MCF 10A (cell line): ENCODE measurements at places on chromosomes 13 and 19.
A peak's percentile ranks its signal among the peaks of the same experiment; 100 is the strongest.

- peak; percentile 63 for DNase-seq
Observed at GRCh38 chr19:41205995-41206394, 13.0 kb downstream of the CYP2S1 start.

DNA sequence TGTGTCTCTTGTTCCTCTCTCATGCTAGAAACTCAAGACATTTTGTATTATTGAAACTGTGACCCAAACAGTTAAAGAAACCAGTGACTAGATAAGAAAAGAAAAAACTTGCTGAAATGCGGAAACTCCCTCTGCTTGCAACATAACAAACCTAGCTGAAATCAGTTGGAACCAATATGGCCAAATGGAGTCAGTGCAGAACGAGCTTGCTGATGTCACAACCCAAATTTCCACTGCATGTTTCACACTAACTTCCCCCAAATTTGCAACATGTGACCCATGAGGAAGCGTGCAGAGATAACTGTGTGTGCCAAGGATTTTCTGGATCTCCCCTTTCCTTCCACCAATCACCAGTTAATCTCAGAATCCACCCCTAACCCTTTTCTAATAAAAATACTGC lies 208.0 kb downstream of the DLEU7 start:
- DNase-seq, result no peak

DNA sequence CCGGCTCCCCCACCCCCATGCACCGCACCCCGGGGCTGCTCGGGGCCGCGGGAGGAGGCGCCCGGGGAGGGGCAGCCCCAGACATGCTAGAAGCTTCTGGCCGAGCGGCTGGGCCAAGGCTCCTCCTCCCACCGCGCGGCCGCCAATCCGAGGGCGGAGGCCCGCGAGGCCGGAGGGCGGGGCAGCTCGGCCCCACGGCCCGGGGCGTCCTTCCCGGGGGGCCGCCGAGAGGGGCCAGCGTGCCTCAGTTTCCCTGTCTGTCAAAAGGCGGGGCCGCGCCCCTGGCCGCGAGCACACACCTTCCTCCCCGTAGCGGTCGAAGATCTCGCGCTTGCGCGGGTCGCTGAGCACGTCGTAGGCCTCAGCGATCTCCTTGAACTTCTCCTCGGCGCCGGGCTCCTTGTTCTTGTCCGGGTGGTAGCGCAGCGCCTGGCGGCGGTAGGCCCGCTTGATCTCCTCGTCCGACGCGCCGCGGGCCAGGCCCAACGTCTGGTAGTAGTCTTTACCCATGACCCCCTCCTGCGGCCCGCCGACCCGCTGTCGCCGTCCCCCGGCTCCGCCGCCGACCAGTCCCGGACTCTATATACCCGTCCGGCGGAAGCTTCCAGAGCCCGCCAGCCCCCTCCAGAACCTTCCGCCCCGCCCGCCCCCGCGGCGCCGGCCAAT lies at the start of gene DNAJB1:
Gene DNAJB1 (minus strand): TSS at position 558 of the 666 bp plus-strand sequence. CDS start 48 bp downstream, at position 510.
- DNase-seq, result peak; percentile 85

GRCh38 chr13:112986946-112987681 lies 18.1 kb downstream of the MCF2L start:
- no peak for DNase-seq

GRCh38 chr13:34822650-34823049 lies 119.4 kb upstream of the NBEA start:
- DNase-seq, result no peak

DNA sequence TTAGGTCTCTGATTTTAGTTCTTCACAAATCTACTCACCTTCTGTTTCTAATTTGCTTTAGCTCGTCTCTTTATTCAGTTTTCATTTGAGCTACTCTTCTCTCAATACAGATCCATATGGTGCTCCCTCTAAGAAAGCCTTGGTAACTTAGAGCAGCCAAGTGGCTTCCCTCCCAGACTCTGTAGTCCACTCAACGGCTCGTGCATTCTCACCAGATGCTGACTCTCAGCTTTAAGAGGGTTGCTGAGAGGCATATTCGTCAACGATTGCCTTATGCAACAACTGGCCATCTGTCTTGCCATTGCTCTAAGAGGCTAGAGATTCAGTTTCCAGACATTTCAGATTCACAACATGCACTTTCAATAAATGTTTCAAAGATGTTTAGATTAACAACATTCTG lies 785.8 kb upstream of the SLC10A2 start:
- no peak for DNase-seq

DNA sequence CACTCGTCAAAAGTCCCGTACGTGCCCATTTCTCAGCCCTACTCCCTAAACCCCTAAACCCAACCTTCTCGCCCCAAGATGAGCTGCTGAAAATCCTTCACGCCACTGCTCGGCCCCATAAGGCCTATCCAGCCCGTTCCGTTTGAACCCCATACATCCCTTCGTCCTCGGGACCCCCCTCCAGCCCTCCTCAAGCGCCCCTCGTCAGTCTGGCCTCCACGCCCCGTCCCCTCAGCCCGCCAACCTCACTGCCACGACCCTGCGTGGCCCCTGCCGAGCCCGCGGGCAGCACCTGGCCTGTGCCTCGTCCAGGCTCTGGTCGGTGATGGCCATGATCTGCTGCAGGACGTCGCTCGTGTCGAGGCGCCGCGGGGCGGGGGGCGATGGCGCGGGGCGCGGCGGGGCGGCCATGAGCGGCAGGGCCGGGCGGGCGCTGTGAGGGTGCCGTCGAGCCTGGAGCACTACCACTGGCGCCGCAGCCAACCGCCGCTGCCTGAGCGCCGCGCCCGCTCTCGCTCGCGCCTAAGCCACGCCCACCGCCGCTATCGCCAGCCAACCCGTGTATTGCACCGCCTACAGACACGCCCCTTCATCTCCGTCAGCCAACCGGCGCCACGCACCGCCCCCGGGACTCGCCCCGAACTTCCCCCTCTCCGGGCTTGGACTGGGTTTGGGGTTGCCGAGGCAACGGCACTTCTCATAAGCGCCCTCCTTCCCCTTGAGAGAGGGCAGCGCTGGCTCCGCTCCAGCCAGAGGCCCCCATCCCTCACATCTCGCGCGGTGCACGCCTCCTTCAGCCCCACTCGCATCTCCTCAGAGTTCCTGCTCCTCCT lies at the start of gene PBX4:
Gene PBX4 (minus strand): TSS at position 469 of the 833 bp plus-strand sequence. CDS start 58 bp downstream, at position 411.
- DNase-seq, result peak; percentile 86

DNA sequence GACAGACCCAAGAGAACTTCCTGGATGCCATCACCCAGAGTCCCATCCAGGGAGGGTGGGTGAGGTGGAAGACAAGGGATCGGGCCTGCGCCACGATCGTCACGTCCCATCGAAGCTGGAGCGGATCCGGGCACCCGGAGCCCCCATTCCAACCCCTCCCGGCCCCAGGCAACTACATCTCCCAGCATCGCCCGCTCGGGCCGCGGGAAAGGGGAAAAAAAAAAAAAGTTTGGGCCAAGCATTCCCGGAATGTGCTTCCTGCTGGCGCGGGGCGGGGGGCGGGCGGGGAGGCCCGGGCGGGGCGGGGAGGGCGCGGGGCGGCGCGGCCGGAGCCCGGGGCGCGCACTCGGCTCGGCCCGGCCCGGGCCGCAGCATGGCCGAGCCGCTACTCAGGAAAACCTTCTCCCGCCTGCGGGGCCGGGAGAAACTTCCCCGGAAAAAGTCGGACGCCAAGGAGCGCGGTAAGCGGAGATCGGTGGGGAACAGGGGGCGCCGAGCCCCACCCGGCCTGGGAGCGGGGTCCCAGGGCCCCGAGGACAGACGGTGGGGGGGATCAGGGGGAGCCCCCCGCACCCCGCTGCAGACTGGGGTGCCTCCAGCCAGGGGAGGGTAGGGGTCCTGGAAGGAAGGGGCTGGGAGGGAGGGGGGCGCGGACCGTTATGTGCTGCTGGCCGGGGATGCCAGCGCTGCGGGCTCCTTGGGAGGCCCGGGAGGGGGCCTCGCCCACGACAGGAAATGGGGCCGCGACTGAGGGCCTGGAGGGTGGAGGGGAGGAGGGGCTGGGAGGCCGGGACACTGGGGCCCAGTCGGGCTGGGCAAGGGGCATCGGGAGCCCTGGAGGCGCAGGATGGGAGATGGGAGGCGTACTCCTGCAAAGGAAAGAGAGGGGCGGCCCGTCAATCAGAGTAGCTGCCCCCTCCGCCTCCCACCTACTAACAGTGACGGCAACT lies at the start of gene SYDE1:
Gene SYDE1 (plus strand): TSS at position 341 of the 950 bp plus-strand sequence. CDS start 33 bp downstream, at position 374.
- DNase-seq, result peak; percentile 46

- no peak for DNase-seq
Observed at GRCh38 chr19:1256646-1257474, 8.5 kb downstream of the MIDN start.

GRCh38 chr13:28423010-28423409 lies 71.9 kb downstream of the FLT1 start:
- no peak for DNase-seq

DNA sequence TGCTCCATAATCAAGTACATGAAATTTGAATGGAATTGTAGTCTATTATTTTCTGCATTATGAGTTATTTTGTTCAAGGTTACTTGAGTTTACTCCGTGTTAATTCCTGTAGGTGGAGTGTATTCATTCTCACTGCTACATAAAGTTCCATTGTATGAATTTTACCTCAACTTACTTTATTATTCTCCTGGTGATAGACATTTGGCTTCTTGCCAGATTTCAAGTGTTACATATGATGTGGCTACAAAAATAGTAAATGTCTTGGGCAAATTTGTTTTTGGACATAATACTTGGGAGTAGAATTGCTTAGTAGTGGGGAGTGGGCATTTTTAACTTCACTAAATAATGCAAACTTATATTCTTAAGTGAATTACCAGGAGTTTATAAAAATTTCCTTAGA lies 328.9 kb downstream of the SHISA2 start:
- no peak for DNase-seq

DNA sequence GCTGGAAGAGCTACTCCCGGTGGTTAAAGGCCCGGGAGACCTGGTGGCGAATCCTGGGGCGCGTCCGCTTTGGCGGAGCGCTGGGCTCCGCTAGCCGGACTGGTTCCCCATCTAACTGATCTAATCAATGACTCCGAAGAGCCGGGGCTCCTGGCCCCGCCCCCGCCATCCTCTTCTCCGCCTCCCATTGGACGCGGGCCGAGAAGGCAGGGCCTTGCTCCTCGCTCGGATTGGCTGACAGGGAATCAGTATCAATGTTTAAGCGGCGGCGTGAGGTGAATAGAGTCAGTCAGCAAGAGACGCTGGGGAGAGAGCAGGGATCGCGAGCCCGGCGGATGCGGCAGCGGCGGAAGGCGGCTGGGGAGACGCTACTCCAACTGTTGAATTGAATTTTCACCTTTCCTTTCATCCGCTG lies 1.7 kb upstream of the PCDH17 start:
- no peak for DNase-seq

- no peak for DNase-seq
Observed at GRCh38 chr13:35917942-35918645, 213.1 kb downstream of the DCLK1 start.

- DNase-seq, result no peak
Observed at GRCh38 chr19:51098365-51099046, 9.7 kb downstream of the CTU1 start.

DNA sequence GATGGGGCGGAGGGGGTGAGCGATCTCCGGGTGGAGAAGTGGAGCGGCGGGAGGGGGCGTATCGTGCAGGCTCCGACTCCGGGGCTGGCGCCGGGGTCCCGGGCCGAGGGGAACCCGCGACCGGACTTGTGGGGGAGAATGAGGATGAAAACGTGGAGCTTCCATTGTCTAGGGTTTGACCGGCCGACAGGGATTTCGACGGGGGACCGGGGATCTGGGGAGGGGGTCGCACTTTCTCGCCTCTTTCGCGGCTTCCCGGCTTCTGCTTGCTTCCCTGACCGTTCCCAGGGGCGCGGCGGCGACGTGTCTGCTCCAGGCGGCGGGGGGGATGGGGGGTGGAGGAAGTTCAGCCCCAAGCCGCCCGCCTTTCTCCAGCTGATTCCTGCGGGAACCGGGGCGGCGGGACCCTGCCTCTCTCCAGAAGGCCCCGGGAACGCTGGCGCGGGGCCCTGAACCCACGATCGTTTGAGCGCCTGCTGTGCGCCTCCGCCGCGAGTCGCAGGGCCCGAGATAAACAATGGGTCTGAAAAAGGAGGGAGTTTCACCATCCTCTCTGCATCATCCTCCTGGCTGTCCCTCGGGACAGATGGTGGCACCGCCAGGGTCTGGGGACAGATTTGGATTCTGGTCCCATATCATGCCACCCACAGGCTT lies 790 bp downstream of the TPM4 start:
- peak; percentile 49 for DNase-seq

GRCh38 chr13:27476943-27477703 lies 26.8 kb upstream of the MTIF3 start:
- DNase-seq, result peak; percentile 48

DNA sequence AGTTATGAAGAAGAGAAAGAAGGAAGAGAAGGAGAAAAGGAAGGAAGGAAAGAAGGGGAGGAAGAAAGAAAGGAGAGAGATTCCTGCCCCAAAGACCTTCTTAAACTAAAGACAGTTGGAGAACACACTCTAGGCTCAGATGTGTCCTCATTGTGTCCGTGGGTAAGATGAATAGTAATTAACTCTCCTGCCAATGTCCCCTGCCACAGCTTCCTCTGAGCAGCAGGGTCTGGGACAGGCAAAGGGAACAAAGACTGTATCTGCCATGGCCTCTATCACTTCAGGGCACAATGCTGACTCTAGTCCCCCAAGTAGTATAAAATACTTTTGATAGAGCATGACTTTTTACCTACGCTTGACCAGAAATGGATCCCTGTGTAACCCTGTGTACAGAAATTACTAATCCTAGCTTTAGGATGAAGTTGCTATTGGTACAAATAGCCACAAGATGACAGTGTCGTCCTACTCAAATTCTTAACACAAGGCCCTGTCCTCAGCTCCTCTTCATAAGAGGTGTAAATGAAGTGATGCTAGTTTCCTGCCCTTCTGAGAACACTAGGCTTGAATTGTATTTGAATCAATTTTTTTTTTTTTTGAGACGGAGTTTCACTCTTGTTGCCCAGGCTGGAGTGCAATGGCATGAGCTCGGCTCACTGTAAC lies 186.2 kb upstream of the GPR12 start:
- DNase-seq, result peak; percentile 59

GRCh38 chr19:32171719-32172151 lies 173.7 kb upstream of the ZNF507 start:
- no peak for DNase-seq

GRCh38 chr19:36049080-36049698 lies 4.9 kb downstream of the THAP8 start:
- DNase-seq, result peak; percentile 81

- no peak for DNase-seq
Observed at GRCh38 chr19:4232614-4233281, 3.4 kb downstream of the EBI3 start.

GRCh38 chr19:2567580-2567979 lies 91.7 kb downstream of the GADD45B start:
- DNase-seq, result no peak

GRCh38 chr19:39052243-39052746 lies 19.9 kb upstream of the FBXO27 start:
- DNase-seq, result peak; percentile 62

DNA sequence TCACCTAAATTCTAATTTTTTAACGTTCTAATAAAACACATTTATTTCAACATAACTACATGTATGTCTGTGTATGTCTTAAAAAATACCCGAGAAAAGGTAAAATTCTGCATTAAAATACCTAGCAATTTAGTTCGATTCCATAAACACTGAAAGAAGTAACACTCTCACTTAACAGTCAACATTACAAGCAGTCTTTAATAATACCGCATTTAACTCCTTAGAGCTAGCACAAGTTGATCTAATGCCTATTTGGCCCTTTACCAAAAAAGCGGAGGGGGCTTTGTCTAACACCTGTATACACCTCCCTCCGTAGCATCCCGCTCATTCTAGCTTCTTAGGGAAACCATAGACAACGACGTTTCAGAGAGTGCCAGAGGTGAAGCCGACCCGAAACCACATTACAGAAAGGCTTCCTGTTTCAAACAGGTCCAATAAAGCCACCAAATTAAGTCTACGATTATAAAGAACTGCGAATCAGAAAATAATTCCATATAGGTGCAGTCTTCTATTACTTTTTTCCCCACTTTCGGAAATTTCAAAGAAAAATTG lies 1.2 kb downstream of the SPART start:
- DNase-seq, result peak; percentile 56
